Esophagus squamous epithelium (tissue), 5 donors: ENCODE measurements at places on chromosomes 4 and X. TPM values are rescaled to one million over a fixed set of nuclear protein-coding genes. Genes with fewer than 3 reads are reported as not detected.

DNA sequence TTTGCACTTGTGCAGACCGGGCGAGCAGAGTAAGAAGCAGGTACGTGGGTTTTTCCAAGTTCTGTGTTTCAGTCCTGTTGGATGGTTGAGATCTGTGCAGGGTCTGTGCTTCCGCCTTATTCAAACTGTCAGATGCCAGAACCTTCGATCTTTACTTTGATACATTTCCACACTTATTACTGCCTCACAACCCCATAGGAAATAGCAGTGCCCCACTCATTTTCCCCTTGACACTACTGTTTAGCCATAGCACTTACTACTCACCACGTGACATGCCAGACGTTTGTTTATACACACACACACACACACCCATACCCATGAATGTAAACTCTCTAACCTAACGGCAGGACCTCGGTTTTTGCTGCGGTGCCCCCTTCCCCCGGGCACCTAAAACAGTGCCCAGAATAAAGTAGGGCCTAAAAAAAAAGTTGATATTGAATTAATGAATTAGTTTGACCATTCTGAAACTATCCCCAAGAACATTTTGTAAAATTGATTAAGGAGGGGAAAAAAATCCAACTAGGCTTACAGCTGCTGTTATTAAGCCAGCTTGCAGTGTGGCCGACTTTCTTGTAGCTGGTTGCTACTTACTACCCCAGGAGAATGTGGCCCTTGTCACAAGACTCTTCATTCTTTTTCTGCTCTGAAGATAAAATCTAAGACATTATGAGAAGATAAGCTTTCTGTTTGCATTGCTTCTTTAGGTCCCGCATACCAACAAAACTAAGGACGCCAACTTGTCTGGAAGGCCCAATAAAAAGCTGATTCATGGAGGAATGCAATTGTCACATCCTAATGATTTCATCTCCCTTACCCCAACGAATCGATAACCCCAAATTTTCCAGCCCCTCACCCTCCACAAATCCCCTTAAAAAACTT is 704 bp upstream of the SEPSECS start:
- no peak for DNase-seq

DNA sequence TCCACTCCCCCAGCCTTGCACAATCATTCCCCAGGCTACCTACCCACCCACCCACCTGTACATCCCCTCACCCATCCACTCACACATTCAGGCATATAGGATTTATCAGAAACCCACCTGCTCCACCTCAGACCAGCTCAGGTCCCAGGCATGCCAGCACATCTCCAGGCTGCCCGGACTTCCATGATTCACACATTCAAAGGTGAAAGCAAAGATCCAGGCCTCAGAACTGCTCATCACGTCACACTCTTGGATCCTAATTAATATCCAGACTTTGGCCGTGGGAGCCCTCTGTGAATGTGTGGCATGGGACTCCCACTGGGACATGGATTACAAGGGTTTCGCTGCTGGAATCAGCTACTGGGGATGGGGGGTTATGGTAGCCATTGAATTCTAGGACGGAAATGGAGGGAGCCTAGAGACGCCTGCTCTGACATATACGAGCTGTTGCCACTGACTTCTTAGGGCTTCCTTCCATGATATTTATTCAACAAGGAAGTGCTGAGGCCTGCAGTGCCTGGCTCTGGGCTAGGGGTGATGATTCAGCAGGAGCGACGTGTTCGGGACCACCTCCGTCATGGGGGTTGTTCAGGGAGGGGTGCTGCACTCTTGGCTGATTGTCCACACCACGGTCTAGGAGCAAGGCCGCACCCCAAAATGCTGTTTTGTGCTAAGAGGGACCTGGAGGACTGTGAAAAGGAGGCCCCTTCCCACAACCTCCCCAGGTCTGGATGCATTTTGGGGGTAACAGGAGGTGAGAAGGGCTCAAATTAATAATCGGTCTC is 56.9 kb upstream of the ADRA2C start:
- no peak for DNase-seq

DNA sequence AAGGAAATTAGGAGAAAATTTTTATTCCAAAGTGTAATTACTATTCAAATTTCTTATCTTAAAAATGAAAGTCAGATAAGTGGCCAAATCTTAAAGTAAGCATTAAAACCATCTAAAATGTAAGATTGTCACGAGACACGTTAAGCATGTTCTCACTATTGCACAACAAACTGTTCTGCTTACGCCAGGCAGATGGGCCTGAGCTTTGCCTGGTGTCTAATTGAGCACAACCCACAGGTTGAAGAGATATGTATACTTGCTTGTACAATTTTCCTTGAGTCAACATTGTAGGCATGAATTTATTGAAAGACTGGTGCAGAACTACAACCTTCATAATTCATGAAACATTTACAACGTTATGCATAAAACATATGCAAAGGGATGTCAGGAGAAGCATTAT is 3.9 kb downstream of the RNF128 start:
- DNase-seq = no peak

GRCh38 chr4:148152868-148153625 is 289.2 kb downstream of the NR3C2 start:
- no peak for DNase-seq

CDS1 gene
- 28.6 TPM for total RNA-seq

FMR1NB gene
- not detected for total RNA-seq
